Suprapubic skin (tissue), 4 donors: ENCODE measurements at places on chromosomes 2 and 18. TPM values are rescaled to one million over a fixed set of nuclear protein-coding genes. Genes with fewer than 3 reads are reported as not detected.

- H3K4me3 ChIP-seq: no peak overlapping the region
Observed at GRCh38 chr18:26255695-26256622, 29.7 kb downstream of the TAF4B start.

GRCh38 chr2:186486651-186487647 is 889 bp downstream of the ZC3H15 start:
- H3K27me3 ChIP-seq: no peaks in the 10 kb centered on the region
- peak overlapping the region; percentile 82 for H3K4me3 ChIP-seq
- no peak for DNase-seq
- no peaks in the 10 kb centered on the region for H3K36me3 ChIP-seq

DNA sequence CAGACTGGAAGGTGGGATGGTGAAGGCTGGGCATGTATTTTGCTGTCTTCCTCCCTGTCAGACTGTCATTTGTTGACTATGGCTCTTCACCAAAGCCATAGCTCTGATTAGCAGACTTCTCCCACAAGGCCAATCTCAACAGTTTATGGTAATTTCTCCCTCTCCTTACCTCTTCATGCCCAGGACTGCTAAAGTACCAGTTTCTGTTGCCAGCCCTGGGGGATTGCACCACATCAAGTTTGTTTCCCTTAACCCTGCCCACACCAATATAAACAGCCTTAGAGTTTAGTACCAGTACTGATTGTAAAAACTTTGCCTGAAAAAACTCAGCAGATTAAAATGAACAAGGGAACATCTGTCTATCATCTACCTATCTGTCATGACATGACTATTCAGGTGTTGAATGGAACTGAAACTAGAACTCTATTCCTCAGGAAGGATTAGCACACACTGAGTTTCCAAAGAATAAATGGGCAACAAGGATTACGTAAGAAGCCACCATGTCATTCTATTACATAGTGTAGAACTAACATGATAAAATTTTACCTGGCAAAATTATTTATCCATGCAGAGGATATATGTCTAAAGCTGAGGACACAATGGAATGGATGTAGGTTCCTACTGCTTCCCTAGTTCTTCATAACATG is 13.7 kb downstream of the FEZ2 start:
- peaks cover 41% of the 10 kb centered on the region for H3K36me3 ChIP-seq
- H3K27me3 ChIP-seq: no peaks in the 10 kb centered on the region
- no peak for DNase-seq
- no peak overlapping the region for H3K27ac ChIP-seq

FAM110C gene
- total RNA-seq: 14.0 TPM

TTR gene
- total RNA-seq: not detected
